ENCODE measurements at places on chromosomes 2 and 18.

GRCh38 chr18:46293742-46294181, 189.6 kb downstream of the HAUS1 start:
- no peak for DNase-seq

GRCh38 chr2:157497638-157498314, 53.9 kb upstream of the CYTIP start:
- no peak for DNase-seq

- no peak for DNase-seq
Observed at GRCh38 chr2:200452377-200452776, 57.5 kb downstream of the KCTD18 start.

DNA sequence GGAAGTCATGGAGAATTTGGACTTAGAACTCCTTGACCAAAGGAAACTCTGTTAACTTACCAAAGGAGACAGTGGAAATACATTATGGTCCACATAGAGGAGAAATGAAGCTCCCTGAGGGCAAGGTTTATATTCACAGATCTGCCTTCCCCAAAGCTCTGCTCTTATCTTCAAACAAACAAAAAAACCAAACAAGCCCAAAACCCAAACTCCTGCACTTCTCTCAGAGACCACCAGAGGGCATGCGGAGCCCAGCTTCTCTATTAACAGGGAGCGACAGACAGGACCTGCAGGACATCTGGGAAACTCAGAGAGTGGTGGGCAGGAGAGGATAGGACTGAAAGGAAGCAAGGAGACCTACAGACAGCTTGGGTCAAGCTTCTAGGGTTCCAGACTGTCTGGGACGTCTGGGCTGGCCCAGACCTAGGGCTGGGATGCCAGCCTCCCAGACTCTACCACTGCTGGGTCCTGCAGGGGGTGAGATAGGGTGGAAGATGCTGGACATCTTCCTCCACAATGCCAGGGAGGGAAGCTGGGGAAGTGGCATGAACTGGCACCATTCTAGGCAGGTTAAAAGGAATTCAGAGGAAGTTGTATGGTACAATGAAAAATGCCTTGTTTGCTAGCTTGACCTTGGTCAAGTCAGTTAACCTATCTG, 4.0 kb upstream of the WNT10A start:
- DNase-seq: peak; percentile 66

GRCh38 chr2:191636586-191636985, 41.4 kb upstream of the NABP1 start:
- no peak for DNase-seq

- no peak for DNase-seq
Observed at GRCh38 chr2:33214436-33214835, 262.0 kb upstream of the RASGRP3 start.

GRCh38 chr2:54801352-54801751, 77.9 kb downstream of the EML6 start:
- no peak for DNase-seq

DNA sequence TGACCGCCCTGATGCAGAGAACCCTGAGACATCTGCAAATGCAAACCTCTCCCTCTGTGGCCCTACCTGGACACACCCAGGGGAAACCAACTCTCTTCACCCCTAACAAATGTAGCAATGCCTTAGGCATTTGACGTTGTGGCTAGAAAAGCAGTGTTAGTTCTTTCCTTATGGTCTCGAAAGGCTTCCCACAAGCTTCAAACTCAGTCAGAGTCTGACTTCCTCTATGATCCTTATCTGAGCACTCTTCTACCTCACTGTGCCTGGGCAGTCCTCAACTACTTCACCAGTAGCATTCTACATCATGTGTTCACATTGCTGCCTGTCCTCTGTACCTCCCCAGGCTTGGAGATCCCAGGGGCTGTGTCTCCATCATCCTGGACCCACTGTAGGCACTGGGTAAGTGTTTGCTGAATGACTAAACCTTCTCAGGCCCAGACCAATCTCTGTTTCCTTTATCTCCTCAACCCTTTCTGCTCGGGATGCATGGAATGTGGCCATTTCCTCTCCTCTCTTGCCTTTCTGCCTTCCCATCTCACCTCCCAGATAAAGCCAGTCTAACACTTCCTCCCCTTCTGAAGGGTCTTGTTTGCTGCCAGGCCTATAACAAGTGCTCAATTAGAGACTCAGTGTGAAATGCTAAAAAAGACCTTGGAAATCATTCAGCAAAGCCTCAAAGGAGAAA, 91.7 kb upstream of the ACAA2 start:
- DNase-seq: no peak

- DNase-seq: no peak
Observed at GRCh38 chr2:29269095-29269764, 154.0 kb downstream of the CLIP4 start.

- no peak for DNase-seq
Observed at GRCh38 chr2:2520401-2520811, 189.3 kb upstream of the MYT1L start.

GRCh38 chr2:200761266-200761665, 50.4 kb upstream of the BZW1 start:
- DNase-seq: no peak

GRCh38 chr2:46303822-46304221, 6.6 kb downstream of the EPAS1 start:
- DNase-seq: no peak

- no peak for DNase-seq
Observed at GRCh38 chr2:28163627-28164279, 228.9 kb upstream of the FOSL2 start.

GRCh38 chr2:180017784-180018183, 10.7 kb upstream of the CWC22 start:
- no peak for DNase-seq

GRCh38 chr2:121333834-121334558, 49.0 kb upstream of the TFCP2L1 start:
- DNase-seq: no peak

DNA sequence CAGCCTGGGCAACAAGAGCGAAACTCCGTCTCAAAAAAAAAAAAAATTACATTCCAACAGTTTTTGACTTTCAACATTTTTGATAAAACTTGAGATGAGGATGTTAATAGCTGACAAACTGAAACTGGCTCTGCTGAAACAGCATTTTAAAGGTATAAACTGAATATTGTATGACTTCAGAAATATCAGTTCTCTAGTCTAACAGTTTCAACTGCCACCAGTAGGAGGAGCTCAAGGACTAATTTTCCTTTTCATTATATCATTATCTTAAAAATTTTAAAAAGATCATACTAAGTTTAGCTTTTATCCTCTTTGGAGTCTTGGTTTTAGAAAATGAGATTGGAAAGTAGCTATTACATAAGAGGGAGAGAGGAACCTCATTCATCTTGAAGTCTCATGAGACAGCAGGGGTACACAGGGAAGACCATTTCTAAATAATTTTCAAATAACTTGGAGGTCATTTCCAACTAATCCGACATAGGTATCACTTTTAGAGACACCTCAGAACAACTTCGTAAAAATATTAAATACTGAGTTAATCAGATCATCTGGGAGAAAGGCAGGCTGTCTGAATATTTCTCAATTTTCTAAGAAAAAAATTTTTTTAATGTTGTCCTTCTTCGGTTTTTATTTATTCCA, 37.6 kb upstream of the MCM6 start:
- peak; percentile 27 for DNase-seq

DNA sequence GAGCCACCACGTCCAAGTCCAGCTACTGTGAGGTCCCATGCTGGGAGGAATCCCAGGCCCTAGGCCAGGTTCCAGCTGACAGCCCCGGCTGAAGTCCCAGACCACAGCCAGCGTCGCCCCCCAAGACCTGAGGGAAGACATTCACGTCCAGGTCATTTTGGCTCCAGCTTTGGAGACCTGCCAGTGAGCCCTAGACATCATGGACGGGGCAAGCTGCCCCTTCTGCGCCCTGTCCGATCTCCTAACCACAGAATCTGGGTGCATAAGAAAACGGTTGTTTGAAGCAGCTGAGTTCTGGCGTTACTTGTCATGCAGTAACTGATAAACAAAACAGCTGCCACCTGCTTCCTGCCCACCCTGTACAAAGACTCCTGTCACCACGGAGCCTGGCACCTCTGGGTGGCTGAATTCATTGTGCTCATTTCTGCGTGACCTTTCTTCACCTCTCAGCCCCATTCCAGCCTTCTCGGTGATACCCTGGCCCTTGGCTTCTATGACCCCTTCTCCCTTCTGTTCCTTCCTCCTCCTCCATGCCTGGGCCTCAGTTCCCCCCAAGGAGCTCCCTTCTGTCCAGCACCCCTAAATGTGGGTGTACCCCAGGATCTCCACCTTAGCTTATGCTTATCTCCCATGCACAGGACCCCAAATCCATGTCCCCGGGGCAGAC, 72.6 kb upstream of the SMAD7 start:
- DNase-seq: no peak

- no peak for DNase-seq
Observed at GRCh38 chr2:132640116-132640515, 29.9 kb downstream of the LYPD1 start.

- DNase-seq: no peak
Observed at GRCh38 chr18:25240420-25240770, 111.6 kb downstream of the ZNF521 start.

All from stimulated activated CD8-positive, alpha-beta memory T cell treated with anti-CD3 and anti-CD28 coated beads, Interleukin-4, amount 100 ng/mL, for 4 hours (primary cell).